ENCODE measurements at places on chromosomes 13 and 19.

DNA sequence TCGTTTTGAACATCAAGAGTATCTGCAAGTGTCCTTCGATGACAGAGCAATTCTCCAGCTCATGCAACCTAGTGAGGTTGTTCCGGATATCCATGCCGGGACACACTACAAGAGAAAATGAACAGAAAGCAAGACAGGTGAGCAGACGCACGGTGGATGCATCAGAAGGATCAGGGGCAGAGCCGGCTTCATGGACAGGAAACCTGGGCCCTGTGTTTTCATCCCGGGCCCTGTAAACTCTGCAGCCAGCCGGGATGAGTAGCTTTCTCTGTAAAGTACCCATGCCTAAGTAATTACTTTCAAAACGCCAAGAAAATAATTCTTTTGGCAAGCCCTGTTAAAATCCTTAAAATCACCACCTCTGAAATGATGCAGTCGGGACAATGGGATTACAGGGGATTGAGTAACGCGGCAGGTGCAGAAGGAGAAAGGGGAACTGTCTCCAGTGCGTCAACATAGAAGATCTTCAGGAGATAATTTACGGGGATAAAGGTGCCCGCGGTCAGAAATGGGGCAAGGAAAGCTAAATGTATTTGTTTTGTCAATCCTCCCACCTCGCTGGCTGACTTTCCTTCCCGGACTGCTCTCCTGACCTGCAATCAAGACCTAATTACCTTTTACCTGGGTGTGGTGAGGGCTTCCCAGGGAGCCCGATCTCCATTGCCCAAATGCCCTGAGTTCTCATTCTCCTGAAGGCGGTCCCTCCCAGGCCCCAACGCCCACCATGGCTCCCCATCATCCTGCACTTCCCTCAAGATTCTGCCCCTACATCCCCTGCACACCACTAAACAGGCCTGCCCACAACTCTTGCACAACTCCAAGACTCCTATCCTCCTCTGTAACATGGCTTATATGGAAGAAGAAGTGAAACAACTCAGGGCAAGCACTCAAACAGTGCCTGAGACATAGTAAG is 26.2 kb downstream of the INSR start:
- DNase-seq = no peak

DNA sequence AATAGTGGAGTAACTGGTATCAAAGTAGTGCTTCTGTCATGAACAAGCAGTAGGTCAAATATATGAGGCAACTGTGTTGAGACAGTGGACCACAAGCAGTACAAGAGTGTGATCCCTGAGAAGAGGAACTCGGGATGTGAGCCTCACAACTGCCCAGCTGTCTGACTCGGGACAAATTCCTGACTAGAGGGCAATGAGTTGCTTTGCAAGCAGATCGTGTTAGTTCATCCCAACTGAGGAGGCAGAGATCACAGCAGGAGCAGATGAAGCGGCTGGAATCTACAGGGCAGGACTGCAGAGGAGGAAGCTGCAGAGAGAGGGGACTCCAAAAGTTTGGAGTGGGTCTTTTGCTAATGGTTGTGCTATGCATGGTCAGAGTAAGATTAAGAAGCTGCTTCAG is 741.1 kb downstream of the DIAPH3 start:
- DNase-seq = no peak

- no peak for DNase-seq
These were observed 9.3 kb downstream of the PLEKHA4 start for GRCh38 chr19:48858984-48859710.

DNA sequence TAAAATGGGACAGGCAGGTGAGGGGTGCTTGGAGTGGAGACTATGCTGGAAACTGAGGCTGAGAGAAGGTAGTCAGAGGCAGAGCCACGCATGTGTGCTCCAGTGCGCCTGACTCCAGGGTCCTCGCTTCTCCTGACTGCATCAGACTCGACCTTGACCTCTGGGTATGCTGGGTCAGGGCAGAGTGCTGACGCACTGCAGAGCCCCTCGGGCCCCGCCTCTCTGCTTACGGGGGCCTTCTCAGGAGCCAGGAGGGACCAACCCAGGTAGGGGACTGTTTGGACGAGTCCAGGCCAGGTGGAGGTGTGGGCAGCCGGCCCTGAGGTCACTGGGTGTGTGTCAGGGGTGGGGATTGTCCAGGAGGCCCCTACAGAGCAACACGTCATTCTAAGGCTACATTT is 22.9 kb upstream of the SLC7A10 start:
- no peak for DNase-seq

DNA sequence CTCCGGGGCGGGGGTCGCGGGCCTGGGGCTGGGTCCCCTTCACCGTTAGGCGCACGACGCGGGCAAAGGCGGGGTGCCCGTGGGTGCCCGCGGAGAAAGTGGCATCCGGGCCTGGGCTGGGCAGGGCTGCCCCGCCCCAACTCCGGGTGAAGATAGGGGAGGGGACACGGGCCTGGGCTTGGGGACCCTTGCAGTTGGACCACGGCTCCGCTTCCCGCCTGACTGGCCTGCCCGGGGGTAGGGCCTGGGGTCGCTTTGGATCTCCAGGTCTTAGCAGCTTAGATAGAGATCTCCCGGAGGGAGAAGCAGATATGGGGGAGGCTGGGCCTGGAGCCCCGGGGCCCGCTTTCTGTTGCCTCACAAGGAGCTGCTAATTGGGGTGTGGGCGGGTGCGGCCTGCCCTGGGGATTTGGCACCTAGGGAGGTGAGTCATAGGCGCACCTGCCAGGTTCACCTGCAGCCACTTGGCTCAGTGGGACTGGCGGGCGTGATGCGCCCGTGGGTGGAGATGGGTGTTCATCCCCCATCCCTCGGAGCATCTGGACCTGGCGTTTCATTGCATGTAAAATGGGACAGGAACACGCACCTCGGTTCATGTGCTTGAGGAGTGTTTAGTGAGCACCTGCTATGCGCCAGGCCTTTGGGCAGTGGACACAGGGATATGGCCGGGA is 585 bp downstream of the MAP1S start:
- DNase-seq = peak; percentile 73

DNA sequence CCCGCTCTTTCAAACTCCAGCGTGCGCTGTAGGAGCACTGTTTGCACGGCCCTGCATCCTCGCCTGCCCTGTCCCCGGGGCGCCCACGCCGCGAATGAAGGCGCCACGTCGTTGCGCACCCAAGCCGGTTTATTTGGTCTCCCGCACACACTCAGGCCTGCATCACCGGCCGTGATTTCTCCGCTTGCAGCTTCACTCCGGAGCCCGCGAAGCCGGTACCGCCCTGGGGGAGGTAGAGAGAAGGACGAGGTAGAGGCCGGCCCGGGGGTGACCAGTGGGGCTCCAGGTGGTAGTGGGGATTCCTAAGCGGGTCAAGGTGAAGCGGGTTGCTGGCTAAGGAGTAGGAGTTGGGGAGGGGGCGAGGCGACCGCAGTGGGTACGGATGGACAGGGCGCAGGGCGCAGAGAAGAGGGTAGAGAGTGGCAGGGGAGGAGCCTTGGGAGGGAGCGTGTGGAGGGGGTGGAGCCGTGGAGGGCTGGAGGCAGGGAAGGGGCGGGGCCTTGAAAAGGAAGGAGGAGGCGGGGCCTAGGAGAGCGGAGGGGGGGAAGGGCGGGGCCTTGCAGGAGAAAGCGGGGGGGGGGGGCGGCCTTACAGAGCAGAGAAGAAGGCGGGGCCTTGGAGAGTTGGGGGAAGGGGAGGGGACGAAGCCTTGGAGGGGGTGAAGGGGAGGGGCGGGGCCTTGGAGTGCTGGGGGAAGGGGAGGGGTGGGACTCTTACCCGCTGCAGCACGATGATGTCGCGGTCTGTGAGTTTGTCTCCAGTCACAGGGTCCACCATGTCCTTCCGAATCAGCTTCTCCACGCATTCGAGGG is 24.6 kb downstream of the NOSIP start:
- peak; percentile 94 for DNase-seq

- DNase-seq = no peak
These were observed 72.2 kb upstream of the WASF3 start for GRCh38 chr13:26485288-26485687.

DNA sequence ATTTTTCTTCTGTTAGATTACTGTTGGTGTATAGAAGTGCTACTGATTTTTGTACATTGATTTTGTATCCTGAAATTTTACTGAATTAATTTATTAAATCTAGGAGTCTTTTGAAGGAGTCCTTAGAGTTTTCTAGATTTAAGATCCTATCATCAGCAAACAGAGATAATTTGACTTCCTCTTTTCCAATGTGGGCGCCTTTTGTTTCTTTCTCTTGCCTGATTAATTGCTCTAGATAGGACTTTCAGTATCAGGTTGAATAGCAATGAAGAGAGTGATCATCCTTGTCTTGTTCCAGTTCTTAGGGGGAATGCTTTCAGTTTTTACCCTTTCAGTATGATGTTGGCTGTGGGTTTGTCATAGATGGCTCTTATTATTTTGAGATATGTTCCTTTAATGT is 5.6 kb upstream of the CD33 start:
- DNase-seq = no peak

GRCh38 chr13:100728201-100728600 is 53.6 kb upstream of the TMTC4 start:
- DNase-seq = no peak

All from stomach (tissue), 19 donors.